Right cardiac atrium (tissue), 5 donors: ENCODE measurements at places on chromosomes 7 and 10.

- DNase-seq, result no peak
Measured at GRCh38 chr7:95263785-95264362, 60.5 kb downstream of the PON1 start.

DNA sequence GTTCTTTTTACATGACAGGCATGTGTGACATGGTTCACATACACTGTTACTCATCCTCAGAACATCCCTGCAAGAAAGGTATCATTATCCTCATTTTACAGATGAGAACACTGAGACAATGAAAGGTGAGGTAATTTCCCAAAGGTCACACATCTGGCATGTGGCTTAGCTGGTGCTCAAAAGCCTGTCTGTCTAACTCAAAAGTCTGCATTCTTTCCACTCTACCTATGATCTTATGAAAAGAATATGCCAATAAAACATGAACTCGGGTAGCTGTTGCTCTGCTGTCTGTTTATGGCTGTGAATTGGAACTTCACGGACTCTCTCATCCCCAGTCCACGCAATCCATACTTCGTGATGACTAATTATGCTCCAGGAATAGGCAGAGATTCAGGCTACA is 79.0 kb upstream of the ODAD2 start:
- DNase-seq, result no peak

GRCh38 chr7:103914147-103914899 is 75.1 kb downstream of the RELN start:
- DNase-seq, result no peak

DNA sequence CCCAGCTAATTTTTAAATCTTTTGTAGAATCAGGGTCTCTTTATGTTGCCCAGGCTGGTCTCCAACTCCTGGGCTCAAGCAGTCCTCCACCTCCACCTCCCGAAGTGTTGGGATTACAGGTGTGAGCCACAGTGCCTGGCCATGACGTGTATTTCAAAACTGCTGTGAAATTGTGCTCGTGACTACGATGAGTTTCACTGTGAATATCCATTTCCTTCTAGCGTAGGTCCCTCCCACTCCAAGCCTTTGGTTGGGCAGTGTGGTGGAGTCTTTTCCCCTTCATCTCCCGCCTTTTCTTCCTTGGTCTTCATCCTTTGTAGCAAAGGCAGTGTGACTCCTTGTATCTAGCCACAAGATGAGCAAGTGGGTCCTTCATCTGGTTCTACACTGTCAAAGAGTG is 56.2 kb downstream of the CUL1 start:
- DNase-seq, result no peak

DNA sequence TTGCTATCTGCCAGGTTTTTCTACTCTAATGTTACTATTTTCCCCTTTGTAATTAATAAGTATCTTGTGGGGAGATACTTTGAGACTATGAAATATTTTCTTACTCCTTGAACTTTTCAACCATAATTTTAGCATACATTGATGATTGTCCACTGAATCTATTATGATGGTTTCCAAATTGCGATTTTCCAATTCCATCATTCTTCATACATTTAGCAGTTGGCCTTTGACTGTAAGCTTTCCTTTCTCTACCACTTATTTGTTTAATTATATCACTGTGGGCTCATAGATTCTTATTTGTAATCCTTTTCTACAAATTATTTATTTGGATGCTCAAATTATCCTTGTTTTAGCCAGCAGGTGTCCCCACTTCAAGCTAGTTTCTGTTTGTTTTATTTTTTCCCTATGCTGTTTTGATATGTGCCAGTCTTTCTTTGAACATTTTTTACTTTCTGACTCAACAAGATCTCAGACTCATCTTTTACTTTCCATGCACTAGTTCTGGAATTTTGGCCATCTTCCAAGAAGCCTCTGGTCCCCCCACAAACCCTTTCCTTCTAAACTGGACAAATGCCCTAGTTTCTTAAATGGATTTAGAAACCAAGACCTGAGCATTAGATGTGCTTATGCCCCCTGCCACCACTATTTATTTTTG is 11.4 kb upstream of the MRPS16 start:
- DNase-seq, result no peak

DNA sequence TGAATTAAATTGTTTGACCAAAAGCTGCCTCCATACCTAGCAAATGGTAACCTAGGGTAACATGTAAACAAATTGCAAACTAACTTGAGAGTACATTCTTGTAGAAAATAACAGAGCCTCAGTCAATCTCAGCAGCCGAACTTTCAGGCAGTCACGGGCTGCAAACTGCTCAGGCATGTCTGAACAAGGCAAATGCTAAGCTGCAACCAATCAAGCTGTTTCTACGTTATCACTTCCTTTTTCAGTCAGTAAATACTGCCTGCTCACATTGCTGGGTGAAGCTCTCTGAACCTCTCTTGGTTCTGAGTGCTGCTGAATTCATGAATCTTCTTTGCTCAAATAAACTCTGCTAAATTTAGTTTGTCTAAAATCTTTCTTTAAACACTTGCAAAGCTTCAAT is 1212.4 kb downstream of the SORCS1 start:
- peak; percentile 14 for DNase-seq

DNA sequence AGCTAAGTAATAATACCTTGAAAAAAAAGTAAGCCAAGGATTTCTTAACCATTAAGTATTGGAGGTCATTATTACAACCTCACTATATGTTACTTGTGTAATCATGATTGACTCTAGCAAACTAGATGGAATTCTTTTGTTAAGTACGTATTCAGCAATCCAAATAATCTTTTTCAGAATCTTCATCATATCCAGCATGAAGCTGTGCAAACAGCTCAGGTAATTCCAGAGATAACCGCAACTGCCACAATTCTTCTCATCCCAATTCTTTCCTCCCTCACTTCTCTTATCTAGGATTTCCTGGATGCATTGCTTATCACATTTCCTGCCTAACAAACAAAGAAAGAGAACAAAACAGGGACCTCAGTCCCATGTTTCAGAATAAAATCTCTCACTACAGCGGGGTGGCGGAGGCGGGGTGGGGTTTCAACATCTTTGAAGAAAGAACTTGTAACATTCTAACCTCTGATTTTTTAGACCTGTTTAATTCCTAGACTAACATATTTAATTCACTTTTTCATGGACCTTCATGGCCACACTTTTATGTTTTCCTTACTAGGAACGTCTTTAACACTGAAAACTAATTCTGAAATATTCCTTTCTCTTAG is 156.5 kb downstream of the POM121L12 start:
- no peak for DNase-seq

DNA sequence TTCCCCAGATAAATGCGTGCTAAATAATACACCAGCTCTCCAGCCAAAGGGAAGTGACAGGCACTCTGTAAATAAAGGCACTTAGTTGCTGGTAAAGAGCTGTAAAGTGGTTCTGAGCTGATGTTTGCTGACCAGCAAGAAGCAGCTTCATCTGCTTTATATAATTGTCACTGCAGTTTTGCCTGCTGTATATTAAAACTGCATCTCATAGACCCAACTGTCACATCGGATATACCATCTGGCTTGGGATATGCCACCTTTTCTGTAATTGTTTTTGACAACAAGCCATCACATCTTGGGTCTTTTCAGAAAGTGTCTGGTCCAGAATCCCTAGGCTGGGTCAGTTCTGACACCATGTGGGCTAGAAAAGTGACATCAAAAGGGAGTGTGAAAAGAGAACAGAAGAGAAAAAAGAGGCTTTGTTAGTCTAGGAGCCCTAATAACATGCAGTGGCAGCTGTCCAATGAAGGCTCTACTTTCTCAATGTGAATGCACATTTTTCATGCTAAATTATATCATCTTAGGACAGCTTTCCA is 697.6 kb downstream of the KCNMA1 start:
- no peak for DNase-seq

DNA sequence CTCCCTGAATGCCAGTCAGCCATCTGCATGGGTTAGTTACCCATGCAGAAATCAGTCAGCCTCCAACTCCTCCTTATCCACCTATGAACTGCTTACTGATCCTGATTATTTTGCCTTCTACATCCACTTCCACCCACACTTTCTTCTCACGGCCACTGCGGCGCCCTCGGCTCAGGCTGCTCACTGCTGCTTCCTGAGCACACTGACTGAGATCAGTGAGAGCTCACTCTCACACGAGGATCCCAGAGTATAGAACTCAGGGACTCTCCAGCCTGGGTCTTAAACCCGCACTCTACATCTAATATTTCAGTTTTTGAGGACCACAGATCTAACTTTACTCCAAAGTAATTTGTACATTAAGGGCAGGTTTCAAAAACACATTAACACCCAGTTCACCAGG is 64.4 kb downstream of the GRB10 start:
- no peak for DNase-seq

GRCh38 chr7:100649826-100650565 is 6.3 kb downstream of the ACTL6B start:
- no peak for DNase-seq
